ENCODE measurements at places on chromosomes 6 and 20.

DNA sequence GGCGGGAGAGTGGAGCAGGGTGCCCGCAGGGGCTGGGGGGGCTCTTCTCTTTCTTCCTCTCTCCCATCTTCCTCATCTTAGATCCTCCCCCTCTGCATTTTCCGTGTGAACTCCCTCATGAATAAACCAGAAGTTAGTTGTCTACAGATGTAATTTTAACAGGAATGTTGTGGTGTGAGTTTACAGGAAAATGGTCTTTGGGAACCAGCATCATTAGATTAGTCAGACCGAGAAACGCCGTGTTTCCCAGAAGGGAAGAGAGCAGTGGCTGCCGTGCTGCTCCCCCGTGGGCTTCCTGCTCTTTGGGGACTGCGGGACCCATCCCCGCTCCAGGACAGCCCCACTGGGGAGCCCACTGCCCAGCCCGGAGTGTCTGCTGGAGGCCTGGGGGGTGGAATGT lies 3.4 kb downstream of the MYT1 start:
- peaks cover 5% of the 10 kb centered on the region for H3K27me3 ChIP-seq
- H3K4me1 ChIP-seq = no peaks in the 10 kb centered on the region
- H3K36me3 ChIP-seq = no peaks in the 10 kb centered on the region
- H3K4me3 ChIP-seq = no peak overlapping the region
- H3K27ac ChIP-seq = no peak overlapping the region
- no peak for DNase-seq

DNA sequence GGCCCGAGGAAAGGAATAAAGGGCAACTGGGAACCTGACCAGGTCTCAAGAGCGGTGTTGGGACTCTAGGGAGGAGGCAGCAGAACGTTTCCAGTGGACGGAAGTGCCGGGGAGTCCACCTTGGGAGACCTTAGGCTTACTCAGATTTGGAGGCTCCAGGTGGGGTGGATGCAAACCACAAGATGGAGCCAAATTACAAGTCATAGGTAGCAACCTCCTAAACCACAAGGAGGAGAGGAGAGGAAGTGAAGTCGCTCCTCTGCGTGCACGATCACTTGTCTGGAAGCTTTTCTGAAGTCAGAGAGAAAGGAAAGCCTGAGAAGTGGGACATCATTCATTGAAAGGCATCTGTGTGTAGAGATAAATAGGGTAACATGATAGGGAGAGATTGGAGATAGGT lies 9.3 kb downstream of the HLA-DOA start:
- no peaks in the 10 kb centered on the region for H3K36me3 ChIP-seq
- no peaks in the 10 kb centered on the region for H3K4me1 ChIP-seq
- H3K27ac ChIP-seq = no peak overlapping the region
- H3K4me3 ChIP-seq = no peak overlapping the region
- no peaks in the 10 kb centered on the region for H3K27me3 ChIP-seq

GRCh38 chr20:23138682-23139081 lies 52.6 kb upstream of the CD93 start:
- H3K27me3 ChIP-seq = no peaks in the 10 kb centered on the region
- no peak for DNase-seq
- peak overlapping the region; percentile 88 for H3K27ac ChIP-seq
- H3K4me1 ChIP-seq = peaks cover 50% of the 10 kb centered on the region

- H3K36me3 ChIP-seq = no peaks in the 10 kb centered on the region
- H3K4me1 ChIP-seq = no peaks in the 10 kb centered on the region
- DNase-seq = no peak
- no peak overlapping the region for H3K27ac ChIP-seq
- no peaks in the 10 kb centered on the region for H3K27me3 ChIP-seq
These were observed 904.3 kb upstream of the FLRT3 start for GRCh38 chr20:15241681-15242080.

- no peak overlapping the region for H3K27ac ChIP-seq
- no peak overlapping the region for H3K4me3 ChIP-seq
- no peak for DNase-seq
- H3K4me1 ChIP-seq = no peaks in the 10 kb centered on the region
- H3K27me3 ChIP-seq = no peaks in the 10 kb centered on the region
These were observed 64.4 kb downstream of the PSMG4 start for GRCh38 chr6:3323148-3323547.

DNA sequence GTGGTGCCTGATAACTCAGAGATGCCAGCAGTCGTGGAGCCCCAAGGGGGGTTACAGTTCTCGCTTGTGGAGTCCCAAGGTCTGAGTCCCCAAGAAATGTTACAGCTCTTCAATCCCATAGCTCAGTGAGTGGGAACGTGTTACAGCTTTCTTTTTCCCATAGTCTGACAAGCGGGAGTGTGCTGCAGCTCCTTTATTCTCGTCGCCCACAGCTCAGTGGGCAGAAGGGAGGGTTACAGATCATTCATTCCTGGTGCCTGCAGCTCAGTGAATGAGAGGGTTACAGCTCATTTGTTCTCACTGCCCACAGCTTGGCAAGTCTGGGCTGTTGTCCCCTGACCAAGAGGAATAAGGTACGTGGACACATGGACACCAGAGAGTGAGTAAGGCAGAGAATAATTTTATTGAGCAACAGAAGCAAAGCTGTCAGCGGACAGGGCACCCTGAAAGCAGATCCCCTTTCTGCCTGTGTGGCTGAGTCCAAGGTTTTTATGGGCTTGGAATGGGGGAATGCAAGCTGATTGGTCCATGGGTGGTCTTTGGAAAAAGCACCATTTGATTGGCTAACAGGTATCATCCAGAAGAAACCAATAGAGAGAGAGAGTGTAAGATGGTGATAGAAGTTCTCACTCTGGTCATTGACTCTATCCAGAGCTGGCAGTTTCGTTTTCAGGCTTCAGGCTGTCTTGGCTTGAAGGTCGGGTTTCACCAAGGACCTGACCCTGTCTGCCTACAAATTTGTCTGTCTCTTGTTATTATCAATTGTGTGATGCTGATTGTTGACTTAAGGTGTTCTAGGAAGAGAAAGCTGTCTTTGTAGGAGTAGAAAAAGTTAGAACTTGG lies 16.4 kb downstream of the RNF217 start:
- no peaks in the 10 kb centered on the region for H3K4me1 ChIP-seq
- H3K36me3 ChIP-seq = peaks cover 25% of the 10 kb centered on the region
- no peak for DNase-seq
- H3K27me3 ChIP-seq = no peaks in the 10 kb centered on the region
- H3K4me3 ChIP-seq = no peak overlapping the region

- no peaks in the 10 kb centered on the region for H3K27me3 ChIP-seq
- peak overlapping the region; percentile 97 for H3K27ac ChIP-seq
- H3K4me1 ChIP-seq = peaks cover 65% of the 10 kb centered on the region
- no peaks in the 10 kb centered on the region for H3K36me3 ChIP-seq
These were observed 9.0 kb downstream of the PTPN1 start for GRCh38 chr20:50519036-50519762.

DNA sequence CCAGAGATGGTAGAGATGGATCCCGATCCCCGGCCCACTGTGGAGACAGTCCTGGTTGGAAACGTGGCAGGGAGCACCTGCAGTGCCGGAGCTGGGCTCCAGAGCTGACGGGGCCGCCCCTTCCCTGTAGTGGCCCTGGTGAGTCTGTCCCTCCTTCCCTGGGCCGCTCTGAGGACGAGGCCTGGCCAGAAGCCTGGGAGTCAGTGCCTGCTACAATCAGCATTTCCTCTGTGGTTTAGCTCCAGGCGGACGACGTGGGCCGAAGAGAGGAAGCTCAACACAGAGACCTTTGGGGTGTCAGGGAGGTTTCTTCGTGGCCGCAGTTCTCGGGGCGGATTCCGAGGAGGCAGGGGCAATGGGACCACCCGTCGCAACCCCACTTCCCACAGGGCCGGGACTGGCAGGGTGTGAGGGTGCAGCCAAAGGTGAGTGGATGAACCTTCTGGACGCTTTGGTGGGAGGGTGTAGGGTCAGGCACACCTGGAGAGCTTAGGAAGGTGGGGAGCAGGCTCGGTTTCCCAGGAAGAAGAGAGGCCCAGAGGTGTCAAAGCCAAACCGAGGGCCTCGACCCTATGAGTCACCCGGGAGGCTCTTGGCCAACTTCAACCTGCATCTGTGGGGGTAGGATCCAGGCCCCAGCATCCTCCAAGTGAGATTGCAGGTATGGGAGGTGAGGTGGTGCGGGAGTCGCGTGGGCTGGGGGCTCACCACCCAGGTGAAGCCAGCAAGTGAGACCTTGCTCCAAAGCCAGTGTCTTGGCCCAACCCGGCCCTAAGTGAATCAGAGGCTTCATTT lies 9.9 kb downstream of the PSMA7 start:
- H3K4me3 ChIP-seq = no peak overlapping the region
- H3K4me1 ChIP-seq = peaks cover 38% of the 10 kb centered on the region
- peak overlapping the region; percentile 57 for H3K27ac ChIP-seq
- H3K27me3 ChIP-seq = no peaks in the 10 kb centered on the region
- H3K36me3 ChIP-seq = peaks cover 100% of the 10 kb centered on the region

- DNase-seq = no peak
- H3K27me3 ChIP-seq = no peaks in the 10 kb centered on the region
- H3K27ac ChIP-seq = no peak overlapping the region
These were observed 135.5 kb downstream of the PAX1 start for GRCh38 chr20:21840991-21841390.

DNA sequence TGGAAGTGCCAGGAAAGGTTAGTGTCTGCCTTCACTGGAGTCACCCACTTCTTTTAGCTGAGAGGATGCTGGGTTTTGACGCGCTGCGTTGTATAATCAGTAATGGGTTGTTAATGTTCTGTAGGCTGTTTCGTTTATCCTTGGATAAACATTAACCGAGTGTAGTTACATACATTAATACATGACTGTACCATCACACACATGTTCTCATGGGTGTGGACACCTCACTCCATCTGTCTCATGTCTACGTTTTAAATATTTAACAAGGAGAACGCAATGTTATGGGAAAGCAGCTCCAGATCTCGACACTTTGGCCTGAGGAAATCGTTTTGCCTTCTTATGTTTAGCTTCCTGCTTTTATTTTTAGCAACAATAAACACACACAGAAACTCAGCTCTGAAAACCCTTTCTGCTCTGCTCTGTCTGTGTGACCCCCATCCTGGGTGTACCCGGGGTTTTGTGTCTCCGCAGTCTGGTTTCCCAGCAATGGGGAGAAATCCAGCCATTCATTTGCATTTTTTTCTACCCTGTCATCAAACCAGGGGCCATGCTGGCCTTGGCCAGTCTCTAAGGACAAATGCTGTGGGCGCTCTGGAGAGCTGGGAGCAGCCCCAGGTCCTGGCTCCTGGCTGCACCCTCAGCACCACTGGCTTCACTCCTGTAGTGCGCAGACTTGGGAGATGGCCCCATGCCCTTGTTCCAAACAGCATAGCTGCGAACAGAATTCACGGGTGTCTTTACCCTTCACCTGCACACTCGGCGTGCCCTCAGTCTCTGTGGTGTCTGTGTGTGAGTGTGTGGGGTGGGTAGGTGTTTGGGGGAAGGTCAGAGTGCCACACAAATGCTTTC lies 110.8 kb downstream of the ERMARD start:
- no peak overlapping the region for H3K4me3 ChIP-seq
- H3K4me1 ChIP-seq = peaks cover 4% of the 10 kb centered on the region
- no peaks in the 10 kb centered on the region for H3K27me3 ChIP-seq

DNA sequence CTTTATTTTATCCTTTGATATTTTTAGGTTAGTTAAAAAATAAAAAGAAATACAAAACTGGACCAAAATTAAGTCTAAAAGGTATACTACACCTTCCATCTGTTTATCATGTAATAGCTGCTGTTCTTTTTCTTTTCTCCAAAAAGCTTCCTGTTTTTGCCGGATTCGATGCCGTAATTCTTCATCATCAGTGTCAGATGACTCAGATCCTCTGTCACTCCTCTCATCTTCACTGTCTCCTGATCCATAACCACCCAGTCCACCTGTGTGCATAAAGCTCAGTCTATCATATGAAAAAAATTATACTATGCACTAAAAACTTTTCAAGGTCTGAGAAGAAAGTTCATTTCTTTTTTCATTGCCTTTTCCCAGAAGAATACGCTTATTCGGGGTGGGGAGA lies 8.5 kb upstream of the COQ3 start:
- no peak for DNase-seq
- H3K36me3 ChIP-seq = peaks cover 50% of the 10 kb centered on the region
- H3K27ac ChIP-seq = no peak overlapping the region
- no peaks in the 10 kb centered on the region for H3K27me3 ChIP-seq
- no peak overlapping the region for H3K4me3 ChIP-seq
- no peaks in the 10 kb centered on the region for H3K4me1 ChIP-seq

DNA sequence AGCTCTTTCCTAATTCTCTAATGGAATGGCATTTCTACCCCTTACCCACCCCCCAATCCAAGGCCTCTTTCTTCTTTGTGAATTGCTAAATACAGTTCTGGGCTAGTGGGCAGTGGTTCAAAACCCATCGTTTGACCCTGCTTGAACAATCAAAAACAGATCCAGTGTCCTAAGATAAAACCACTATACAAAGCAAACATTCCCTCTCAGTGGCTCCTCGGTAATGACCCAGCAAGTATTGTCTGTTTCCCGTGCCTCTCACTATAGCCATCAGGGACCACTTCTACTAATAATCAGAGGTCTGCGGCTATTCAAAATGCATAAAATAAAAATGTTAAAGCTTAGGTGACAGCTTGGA lies 143.5 kb upstream of the AKAP12 start:
- no peaks in the 10 kb centered on the region for H3K36me3 ChIP-seq
- H3K4me3 ChIP-seq = no peak overlapping the region
- no peak overlapping the region for H3K27ac ChIP-seq
- no peak for DNase-seq
- no peaks in the 10 kb centered on the region for H3K4me1 ChIP-seq

GRCh38 chr6:170056278-170056711 lies 234.6 kb downstream of the DLL1 start:
- H3K27ac ChIP-seq = no peak overlapping the region
- H3K4me1 ChIP-seq = no peaks in the 10 kb centered on the region
- no peaks in the 10 kb centered on the region for H3K27me3 ChIP-seq
- H3K36me3 ChIP-seq = no peaks in the 10 kb centered on the region
- H3K4me3 ChIP-seq = no peak overlapping the region
- no peak for DNase-seq

- H3K36me3 ChIP-seq = no peaks in the 10 kb centered on the region
- peak overlapping the region; percentile 96 for H3K27ac ChIP-seq
- H3K4me1 ChIP-seq = peaks cover 54% of the 10 kb centered on the region
- peak overlapping the region; percentile 67 for H3K4me3 ChIP-seq
- no peak for DNase-seq
These were observed 32.2 kb downstream of the RREB1 start for GRCh38 chr6:7139835-7140470.

Measured in esophagus squamous epithelium (tissue), 5 donors.